ENCODE measurements at places on chromosomes 5 and 9. TPM values are rescaled to one million over a fixed set of nuclear protein-coding genes. Genes with fewer than 3 reads are reported as not detected.

DNA sequence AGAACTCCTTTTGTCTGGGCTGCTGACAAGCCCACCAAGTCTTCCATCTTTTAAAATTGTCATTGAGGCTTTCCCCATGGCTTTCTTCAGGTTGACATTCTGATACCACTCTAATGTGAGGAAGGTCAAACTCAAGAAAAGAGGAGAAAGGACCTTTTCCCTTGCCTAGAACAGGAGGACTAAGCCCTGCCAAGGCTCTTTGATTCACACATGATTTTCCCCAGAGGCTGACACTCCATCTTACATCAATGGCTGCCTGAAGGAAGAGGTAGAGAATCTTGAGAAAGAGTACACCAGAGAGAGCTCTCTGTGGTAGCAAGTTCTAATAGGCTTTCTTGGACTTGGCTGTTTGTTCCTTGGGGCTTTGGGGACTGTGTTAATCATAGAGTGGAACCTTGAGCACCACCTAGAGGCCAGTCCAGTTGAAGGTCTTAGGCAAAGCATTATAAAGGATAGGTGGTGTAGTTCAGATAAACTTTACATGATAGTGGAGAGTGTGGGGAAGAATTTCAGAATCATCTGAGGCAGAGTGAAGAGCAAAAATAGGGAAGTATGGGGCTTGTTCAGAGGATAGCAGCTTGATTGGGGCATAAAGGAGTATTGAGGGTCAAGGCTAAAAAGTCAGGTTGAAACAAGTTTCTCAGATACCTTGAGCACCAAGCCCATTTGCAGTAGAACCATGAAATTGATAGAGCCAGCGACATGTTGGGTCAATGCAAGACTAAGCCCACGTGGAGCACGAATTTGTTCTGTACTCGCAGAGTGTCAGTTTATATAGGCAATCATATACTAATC, 36.7 kb downstream of the NDFIP1 start:
- peak; percentile 58 for DNase-seq
- H3K4me3 ChIP-seq: no peak overlapping the region
- H3K4me1 ChIP-seq: no peaks in the 10 kb centered on the region
- H3K36me3 ChIP-seq: no peaks in the 10 kb centered on the region

Gene ZSWIM6
- 8.7 TPM for total RNA-seq

Gene NRARP
- 24.3 TPM for total RNA-seq

Gene ANKDD1B
- total RNA-seq: 2.7 TPM

Gene NUTM2G
- total RNA-seq: not detected

Gene ITGA2
- total RNA-seq: 21.5 TPM

DNA sequence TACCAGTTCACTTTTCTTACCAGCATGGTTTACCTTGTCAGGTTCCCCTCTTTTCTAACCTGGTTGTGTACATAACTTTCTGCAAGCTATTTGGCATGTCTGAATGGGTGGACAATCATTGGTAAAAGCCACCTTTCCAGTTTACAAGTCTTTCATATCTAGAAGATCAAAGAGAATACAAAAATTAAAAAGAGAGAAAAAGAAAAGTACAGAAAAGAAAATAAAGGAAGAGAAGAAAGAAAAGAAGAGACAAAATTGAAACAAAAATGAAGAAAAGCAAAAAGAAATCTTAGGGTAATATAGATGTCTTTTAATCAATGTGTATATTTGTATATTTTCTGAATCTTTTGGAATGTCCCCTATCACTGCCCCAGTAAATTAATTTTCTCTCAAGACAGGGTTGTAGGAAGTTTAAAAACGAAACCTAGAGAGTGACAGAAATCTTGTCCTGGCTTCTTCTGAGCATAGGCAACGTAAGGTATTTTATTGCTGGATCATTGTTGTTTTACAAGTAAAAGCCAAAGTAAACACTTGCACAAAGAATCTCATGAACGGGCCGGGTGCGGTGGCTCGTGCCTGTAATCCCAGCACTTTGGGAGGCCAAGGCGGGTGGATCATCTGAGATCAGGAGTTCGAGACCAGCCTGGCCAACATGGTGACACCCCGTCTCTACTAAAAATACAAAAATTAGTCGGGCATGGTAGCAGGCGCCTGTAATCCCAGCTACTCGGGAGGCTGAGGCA, 98.7 kb upstream of the IFNE start:
- H3K27me3 ChIP-seq: no peaks in the 10 kb centered on the region
- peak; percentile 34 for DNase-seq
- H3K27ac ChIP-seq: no peak overlapping the region
- H3K4me1 ChIP-seq: no peaks in the 10 kb centered on the region
